Naive thymus-derived CD4-positive, alpha-beta T cell (primary cell): ENCODE measurements at places on chromosomes 13 and 19.

- no peak for DNase-seq
Observed at GRCh38 chr13:36959456-36960116, 39.5 kb upstream of the SMAD9 start.

DNA sequence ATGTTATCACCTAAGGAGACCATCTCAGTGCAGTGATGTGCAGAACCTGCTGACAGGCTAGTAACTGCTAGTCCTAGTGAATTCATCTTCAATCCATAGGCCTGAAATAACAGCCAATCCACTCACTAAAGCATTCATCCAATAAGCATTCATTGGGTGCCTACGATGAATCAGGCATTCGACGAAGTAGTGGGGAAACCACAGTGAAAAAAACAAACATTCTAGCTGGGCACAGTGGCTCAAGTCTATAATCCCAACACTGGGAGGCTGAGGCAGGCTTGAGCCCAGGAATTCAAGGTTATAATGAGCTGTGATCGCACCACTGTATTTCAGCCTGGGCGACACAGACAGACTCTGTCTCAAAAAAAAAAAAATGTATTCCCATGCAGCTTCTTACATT is 135.6 kb downstream of the RNF17 start:
- DNase-seq, result no peak

- DNase-seq, result no peak
Observed at GRCh38 chr13:33717775-33718174, 100.2 kb upstream of the RFC3 start.

DNA sequence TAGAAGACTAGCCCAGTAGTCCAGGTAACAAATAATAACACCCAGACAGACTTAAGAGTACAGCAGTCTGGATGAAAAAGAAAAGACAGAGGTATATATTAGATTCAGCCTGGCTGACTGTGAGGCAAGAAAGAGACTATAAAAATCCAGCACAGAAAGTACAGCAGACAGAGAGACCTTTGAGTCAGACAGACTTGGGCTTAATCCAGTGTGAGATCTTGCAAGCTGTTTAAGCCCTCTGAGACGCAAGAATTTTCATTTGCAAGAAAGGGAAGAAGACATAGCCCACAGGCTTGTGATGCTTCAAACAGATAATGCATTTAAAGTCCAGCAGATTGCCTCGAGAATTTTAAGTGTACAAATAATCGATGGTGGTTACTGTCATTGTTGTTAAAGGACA is 471.4 kb downstream of the LIG4 start:
- no peak for DNase-seq

- DNase-seq, result no peak
Observed at GRCh38 chr19:30391554-30392551, 19.7 kb downstream of the ZNF536 start.

DNA sequence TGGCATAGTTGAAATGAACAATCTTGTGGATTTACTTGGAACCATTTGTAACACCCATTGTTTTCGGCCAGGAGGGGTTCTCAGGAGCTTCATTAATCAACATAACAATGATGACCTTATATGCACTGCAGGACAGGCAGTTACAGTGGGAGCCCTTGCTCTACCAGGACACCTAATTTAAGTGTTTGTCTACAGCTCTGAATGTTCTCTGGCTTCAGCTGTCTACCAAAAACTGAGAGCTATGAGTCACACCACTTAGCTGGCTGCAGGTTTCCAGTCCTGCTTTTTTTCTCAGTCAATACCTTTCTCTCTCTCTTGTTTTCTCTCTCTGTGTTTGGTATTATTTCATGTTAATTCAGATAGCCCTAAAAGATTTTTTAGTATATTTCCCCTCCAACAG is 105.4 kb upstream of the MBNL2 start:
- DNase-seq, result no peak

DNA sequence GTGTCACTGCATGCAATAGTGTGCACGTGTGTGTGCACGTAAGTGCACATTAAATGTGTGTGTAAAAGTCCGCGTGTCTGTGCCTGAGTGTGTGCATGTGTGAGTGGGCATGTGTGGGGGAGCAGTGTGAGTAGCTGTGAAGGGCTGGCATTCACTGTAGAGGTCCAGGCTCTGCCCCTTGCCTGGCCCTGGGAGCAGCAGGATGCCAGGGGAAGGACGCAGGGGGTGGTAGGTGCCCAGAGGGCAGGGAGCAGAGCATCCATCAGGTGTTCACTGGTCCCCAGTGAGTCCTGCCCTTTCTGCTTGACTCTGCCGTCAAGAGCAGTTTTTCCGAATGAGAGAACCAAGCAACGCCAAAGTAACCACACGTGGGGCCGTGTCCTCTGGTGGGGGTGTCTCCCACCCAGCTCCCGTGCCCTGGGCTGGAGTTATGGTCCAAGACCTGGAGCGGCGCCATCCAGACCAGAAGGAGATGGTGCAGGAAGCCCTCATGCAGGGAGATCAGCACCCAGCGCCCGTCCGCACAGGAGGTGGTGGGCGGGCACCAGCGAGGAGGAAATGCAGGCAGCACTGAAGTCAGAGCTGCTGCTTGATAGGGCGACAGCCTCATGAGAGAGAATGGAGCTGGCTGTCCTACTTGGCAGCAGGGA is 68.5 kb downstream of the TEX29 start:
- peak; percentile 56 for DNase-seq

DNA sequence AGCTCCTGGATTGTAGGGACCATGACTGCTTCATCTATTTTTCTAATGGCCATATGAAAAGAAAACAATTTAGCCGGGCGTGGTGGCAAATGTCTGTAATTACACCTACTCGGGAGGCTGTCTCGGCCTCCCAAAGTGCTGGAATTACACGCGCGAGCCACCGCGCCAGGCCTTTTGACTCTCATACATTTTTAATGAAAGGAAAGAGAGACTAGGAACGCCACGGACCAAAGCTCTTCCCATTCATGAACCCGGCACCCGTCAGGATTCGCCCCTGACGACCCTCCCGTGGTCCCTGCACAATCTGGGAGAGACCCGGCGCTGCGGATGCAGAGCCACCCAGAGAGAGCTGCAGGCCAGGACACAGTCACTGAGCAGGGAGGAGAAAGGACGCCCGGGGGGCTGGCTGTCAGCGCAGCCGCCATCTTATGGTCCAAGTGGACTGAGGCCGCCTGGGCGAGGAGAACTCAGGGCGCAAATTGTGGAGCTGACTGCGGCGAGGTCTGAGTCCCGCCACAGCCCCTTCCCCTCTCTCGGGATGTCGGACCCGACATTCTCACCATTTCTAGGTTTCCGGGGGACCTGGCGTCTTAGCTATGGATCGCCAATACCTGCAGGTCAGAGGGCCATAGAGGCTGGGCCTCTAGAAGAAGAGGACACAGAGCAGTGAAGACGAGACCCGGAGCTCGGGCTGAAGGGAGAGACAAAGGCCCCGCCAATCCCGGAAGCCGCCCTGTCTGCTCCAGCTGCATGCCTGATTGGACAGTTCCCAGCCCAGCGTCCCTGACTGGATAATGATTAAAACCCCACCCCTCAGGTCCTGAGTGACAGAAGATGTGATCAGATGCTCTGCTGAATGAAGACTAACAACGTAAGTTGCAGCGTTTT is at the start of gene ZNF681:
ZNF681 (minus strand) TSS at position 705 of the 888 bp plus-strand sequence; CDS start at position 563, 142 bp downstream.
- DNase-seq, result peak; percentile 92

DNA sequence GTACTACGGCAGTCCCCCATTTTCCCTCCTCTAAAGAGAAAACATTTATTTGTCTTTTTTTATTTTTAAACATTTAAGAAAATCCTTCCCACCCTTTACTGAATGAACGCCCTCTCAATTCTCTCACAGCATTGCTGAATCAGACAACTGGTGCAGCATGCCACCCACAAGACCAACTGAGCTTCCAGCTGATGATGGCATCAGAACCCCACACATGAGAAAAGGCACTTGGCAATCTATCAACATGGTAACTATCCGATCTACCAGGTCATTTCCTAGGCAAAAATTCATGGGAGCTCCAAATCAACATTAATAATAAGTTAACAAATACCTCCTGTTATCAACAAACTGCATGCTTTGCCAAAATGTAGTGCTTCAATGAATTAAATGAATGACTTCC is 43.1 kb downstream of the LHFPL6 start:
- DNase-seq, result no peak

- DNase-seq, result no peak
Observed at GRCh38 chr13:99320693-99321481, 13.7 kb upstream of the GPR183 start.

- DNase-seq, result no peak
Observed at GRCh38 chr19:3148503-3148902, 12.7 kb downstream of the GNA15 start.

GRCh38 chr13:59829690-59830089 is 334.0 kb downstream of the DIAPH3 start:
- DNase-seq, result no peak

- no peak for DNase-seq
Observed at GRCh38 chr13:101552786-101553185, 100.3 kb downstream of the ITGBL1 start.

DNA sequence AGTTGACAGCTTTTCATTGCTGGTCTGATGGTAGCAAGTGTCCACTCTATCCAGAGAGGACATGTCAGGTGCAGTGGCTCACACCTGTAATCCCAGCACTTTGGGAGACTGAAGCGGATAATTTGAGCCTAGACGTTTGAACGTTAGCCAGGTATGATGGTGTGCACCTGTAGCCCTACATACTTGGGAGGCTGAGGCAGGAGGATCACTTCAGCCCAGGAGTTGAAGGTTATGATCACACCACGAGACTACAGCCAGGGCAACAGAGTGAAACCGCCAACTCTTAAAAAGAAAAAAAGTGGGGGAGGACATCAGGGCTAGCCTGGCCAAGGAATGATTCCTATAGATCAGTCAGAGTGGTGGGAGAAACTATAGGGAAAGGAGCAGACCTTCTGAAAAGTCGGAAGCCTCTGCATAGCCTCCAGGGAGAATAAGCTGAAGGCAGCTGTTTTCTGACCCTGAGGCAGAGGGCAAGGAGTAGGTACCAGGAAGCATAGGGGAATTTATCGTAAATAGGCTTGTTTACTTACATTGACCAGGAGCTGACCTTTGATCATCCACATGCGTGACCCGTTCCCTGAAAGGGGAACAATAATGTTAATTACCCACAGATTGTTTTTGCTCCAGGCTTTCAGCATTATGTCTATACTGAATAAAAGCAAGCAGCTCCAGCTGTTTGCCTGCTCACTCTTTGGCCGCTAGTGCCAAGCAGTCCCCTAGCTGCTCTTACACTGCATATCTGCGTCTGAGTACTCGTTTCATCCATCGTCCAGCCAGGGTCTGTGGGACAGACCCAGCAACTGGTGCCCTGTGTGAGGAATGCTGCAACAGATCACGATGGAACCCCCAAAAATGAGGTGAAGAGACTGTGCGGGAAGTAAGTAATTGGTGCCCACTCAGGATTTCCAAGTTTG is 161.6 kb downstream of the RNF17 start:
- DNase-seq, result no peak

DNA sequence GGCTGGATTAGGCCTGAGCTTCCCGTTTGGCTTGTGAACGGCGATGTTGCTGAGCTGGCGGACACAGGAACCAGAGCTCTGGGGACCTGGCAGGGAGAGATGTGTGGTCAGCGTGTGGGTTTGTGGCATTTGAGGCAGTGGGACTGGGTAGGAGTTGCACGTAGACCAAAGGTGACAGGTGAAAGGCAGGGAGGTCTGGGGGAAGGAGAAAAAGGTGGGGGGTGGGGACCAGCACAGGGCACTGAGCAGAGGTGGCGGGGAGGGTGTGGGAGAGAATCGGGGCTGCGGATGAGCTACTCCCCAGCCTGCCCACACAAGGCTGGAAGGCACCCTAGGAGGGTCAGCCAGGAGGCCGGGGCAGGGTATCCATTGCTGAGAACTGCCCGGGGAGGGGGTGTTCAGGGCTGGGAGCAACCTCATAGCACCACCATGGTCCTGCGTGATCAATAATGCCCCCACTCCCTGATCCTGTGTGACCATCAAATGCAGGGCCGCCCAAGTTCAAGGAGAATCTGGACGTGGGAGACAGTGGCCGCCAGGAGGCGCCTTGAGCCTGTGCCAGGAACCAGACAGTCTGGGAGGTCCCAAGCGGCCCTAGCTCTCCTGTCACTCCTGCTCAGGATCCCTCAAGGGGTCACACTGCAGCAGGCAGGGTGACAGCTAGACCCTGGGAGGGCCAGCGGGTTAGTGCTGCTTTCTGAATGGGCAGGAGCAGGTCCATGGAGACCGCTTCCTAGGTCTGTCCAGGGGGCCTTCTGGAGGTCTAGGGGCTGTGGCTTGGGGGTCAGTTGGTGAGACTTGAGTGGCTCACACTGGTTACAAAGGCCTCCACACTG is 12.8 kb upstream of the SELENOW start:
- no peak for DNase-seq

DNA sequence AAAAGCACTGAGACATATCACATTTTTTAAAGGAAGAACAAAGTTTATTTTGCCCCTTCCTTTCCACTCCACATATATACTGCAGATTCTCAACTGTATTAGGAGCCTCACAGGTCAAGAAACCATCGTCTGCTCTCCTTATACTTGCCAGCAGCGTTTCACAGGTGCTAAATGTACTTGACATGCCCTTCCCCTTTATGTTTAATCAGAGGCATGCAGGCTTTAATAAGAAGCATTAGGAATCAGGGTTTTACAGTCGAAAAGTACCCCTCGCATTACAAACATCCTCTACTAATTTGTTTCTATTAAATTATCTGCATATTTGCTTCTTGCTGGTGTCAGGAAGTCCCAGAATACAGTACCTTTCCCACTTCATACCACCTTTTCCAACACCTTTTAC is 3.7 kb upstream of the RAP2A start:
- DNase-seq, result no peak

- DNase-seq, result no peak
Observed at GRCh38 chr13:73075954-73076353, 17.1 kb downstream of the KLF5 start.
